HepG2 (cell line): ENCODE measurements at places on chromosomes 2 and 18. TPM values are rescaled to one million over a fixed set of nuclear protein-coding genes. Genes with fewer than 3 reads are reported as not detected.

Gene ZBTB7C
- 0.04 TPM in 1 of 2 replicates, not detected in the other for total RNA-seq

- no peak overlapping the region for H3K27ac ChIP-seq
- DNase-seq: no peak
- peaks cover 8% of the 10 kb centered on the region for H3K36me3 ChIP-seq
- H3K4me3 ChIP-seq: no peak overlapping the region
- H3K27me3 ChIP-seq: no peaks in the 10 kb centered on the region
These were observed 33.3 kb downstream of the ANXA4 start for GRCh38 chr2:69774984-69775982.

- no peaks in the 10 kb centered on the region for H3K4me1 ChIP-seq
- no peak overlapping the region for H3K27ac ChIP-seq
- no peak overlapping the region for H3K4me3 ChIP-seq
- H3K27me3 ChIP-seq: no peaks in the 10 kb centered on the region
- DNase-seq: no peak
- no peaks in the 10 kb centered on the region for H3K36me3 ChIP-seq
These were observed 809.8 kb upstream of the SOX11 start for GRCh38 chr2:4882421-4882820.

DNA sequence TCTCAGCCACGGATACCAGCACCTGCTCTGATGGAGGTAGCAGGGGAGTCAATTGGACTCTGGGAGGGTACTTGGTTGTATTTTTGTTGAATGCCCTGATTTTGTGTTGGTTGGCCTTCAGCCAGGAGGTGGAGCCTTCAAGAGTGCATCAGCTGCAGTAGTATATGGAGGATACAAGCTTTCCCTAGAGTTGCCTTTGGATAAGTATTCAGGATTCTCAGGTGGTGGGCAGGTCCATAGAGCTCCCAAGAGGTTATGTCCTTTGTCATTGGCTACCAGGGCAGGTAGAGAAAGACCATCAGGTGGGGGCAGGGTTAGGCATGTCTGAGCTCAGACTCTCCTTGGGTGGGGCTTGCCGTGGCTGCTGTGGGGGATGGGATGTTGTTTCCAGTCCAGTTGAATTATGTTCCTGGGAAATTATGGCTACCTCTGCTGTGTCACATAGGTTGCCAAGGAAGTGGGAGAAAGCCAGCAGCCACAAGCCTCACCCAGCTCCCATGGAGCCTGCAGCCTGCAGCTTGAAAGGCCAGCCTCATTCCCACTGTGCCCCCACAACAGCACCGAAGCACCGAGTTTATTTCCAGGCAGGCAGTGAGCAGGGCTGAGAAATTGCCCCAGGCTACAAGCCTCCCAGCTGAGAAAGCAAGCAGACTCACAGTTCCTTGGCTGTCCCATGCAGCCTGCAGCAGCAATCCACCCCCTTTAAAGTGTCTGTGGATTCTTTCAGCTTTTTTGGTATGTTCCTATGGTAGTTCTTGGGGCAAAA, 38.6 kb upstream of the CHST9 start:
- no peak overlapping the region for H3K27ac ChIP-seq
- no peak overlapping the region for H3K4me3 ChIP-seq
- no peaks in the 10 kb centered on the region for H3K27me3 ChIP-seq
- no peaks in the 10 kb centered on the region for H3K4me1 ChIP-seq
- no peaks in the 10 kb centered on the region for H3K36me3 ChIP-seq
- DNase-seq: no peak

DNA sequence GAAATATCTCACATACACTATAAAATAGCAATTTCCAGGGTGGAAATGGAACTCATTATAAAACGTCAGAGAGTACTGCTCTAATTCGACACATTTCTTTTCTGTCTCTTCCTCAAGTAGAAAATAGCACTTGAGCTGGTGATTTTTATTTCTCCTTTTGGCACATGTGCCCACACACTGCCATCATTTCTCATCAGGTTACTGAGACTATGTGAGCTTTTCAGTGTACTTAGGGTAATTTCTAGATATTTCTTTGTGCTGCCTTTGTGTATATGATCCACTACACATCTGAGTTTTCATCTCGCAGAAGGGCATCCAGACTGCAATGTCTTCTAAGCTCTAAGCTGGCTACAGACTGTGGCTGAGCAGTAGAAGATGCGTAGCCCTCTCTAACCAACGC, 62.1 kb upstream of the PGAP1 start:
- H3K4me3 ChIP-seq: no peak overlapping the region
- H3K27ac ChIP-seq: no peak overlapping the region
- DNase-seq: no peak

GRCh38 chr2:150459281-150459680, 28.2 kb downstream of the RND3 start:
- H3K27me3 ChIP-seq: no peaks in the 10 kb centered on the region
- no peaks in the 10 kb centered on the region for H3K36me3 ChIP-seq
- no peaks in the 10 kb centered on the region for H3K4me1 ChIP-seq
- H3K4me3 ChIP-seq: no peak overlapping the region
- no peak for DNase-seq

DNA sequence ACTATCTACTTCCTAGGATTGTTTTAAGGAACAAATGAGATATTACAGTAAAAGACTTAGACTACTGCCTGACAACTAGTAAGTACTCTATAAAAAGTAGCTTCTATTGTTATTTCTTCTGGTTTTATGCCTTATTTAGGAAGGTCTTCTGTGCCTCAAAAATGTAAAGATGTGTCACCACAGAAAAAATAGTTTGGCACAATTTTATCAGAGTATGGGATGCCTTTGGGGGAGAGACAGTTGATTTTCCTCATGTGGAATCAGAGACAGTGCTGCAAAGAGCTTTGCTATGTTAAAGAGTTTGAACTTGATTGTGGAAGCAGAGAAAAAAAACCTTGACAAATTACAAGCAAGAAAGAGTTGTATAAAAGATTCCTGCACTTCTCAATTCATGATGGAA, 98.4 kb downstream of the EHBP1 start:
- DNase-seq: no peak
- no peaks in the 10 kb centered on the region for H3K27me3 ChIP-seq
- no peak overlapping the region for H3K27ac ChIP-seq

GRCh38 chr18:37335409-37335736, 230.2 kb downstream of the CELF4 start:
- no peak overlapping the region for H3K4me3 ChIP-seq
- DNase-seq: no peak
- no peaks in the 10 kb centered on the region for H3K4me1 ChIP-seq

- peak; percentile 4 for DNase-seq
These were observed 162.1 kb upstream of the XIRP2 start for GRCh38 chr2:166725927-166726924.
